Stimulated activated naive CD4-positive, alpha-beta T cell (primary cell): ENCODE measurements at places on chromosomes 11 and 22.

DNA sequence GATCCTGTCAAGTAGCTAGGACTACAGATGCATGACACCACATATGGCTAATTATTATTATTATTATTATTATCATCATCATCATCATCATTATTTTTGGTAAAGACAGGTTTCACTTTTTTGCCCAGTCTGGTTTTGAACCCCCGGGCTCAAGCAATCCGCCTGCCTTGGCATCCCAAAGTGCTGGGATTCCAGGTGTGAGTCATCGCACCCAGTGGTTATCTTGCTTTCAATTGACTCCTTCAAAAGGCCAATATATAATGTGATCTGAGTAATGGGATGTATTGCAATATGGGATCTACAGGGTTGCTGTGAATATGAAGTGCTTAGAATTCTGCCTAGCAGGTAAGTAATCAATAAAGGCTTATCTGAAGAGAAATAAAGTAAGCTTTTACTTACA lies 221.2 kb downstream of the SBF2 start:
- no peak for DNase-seq

GRCh38 chr11:120188811-120189455 lies 21.9 kb upstream of the OAF start:
- no peak for DNase-seq

- no peak for DNase-seq
Observed at GRCh38 chr11:8056810-8057463, 24.1 kb upstream of the TUB start.

- DNase-seq, result no peak
Observed at GRCh38 chr11:13073119-13073981, 64.2 kb downstream of the RASSF10 start.

GRCh38 chr11:119237515-119237914 lies 31.4 kb downstream of the CBL start:
- no peak for DNase-seq

DNA sequence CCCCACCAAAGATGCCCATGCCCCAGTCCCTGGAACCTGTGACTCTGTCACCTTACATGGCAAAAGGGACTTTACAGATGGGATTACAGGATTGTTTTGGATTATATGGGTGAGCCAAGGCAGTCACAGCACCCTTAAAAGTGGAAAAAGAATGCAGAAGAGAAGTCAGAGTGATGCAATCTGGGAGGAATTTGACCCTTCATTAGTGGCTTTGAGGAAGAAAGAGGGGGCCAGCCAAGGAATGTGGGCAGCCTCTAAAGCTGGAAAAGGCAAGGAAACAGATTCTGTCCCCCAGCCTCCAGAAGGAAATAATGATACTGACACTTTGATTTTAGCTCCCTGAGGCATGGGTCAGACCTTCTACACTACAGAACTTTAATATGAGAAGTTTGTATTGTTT lies 257.3 kb upstream of the ISX start:
- DNase-seq, result no peak

GRCh38 chr11:68506908-68507307 lies 46.4 kb downstream of the PPP6R3 start:
- no peak for DNase-seq

GRCh38 chr22:48802576-48802975 lies 1025.1 kb downstream of the BRD1 start:
- DNase-seq, result no peak

- no peak for DNase-seq
Observed at GRCh38 chr11:2998073-2998850, 6.1 kb upstream of the NAP1L4 start.

DNA sequence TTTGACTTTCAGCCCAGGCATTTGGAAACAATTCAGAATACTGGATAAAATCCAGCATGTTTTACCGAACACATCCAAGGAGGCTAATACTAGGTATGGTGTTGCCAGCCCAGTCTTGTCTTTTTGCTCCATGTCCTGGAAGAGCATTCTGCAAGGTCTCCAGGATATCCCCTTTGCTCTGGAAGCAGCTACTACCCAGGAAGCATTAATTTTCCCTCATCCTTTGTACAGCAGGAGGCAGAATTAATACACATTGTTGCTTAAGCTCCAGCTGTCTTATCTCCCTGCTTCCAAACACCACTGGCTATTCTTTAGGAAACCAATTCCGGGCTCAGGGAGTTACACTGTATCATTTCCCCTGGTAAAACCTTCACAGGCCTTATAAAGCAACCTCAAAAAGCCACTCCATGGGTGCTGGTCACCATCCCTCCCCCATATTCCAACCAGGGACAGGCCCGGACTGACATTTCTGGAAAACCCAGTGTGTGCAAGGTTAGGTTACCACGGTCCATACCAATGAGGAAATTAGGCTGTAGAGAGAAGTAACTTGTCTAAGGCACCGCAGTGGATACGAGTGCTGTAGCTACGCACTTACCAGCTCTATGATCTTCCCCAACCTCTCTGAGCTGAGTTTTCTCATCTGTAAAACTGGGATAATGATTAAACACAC lies 1.5 kb upstream of the UBASH3B start:
- DNase-seq, result no peak

- no peak for DNase-seq
Observed at GRCh38 chr11:15889363-15890030, 466.8 kb downstream of the SOX6 start.

- DNase-seq, result no peak
Observed at GRCh38 chr11:68312117-68312779, at the start of gene LRP5. Gene LRP5 (plus strand): TSS chr11:68312591. CDS start chr11:68312715, 124 bp downstream.

- DNase-seq, result no peak
Observed at GRCh38 chr11:68978931-68979594, 1.7 kb downstream of the MRGPRD start.

DNA sequence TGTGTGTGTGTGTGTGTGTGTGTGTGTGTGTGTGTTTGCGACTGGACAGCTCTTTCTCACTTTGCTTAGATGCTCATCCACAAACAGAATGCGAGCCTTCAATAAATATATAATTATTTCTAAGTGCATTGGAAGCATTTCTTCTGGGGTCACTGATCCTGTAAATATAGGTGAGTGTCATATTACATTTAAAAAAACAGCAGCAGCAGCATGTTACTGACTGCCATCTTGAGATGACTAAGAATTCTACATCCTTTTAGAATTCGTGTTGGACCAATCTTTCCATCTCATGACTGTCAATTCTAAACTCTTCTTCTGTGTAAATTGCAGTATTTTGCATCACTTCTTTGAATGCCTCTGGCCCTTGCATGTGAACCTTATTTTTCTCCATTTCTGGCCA lies 238.0 kb upstream of the DDI1 start:
- no peak for DNase-seq

- DNase-seq, result no peak
Observed at GRCh38 chr22:35316751-35317150, 17.1 kb downstream of the TOM1 start.

DNA sequence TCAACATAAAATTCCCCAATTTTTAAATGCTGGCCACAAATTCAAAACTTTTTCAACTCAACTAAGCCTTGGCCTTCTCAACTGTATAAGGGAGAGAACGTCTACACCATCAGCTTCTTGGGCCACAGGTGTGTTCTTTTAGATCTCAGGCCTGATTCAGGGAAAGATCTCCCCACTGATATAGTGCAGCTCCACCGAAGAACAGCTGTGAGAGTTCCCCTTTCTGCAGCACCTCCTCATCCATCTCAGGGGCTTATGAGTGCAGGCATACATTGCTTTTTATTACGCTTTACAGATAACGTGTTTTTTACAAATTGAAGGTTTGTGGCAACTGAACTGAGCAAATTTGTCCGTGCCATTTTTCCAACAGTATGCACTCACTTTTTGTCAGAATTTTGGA lies 8.0 kb upstream of the CD82 start:
- no peak for DNase-seq

DNA sequence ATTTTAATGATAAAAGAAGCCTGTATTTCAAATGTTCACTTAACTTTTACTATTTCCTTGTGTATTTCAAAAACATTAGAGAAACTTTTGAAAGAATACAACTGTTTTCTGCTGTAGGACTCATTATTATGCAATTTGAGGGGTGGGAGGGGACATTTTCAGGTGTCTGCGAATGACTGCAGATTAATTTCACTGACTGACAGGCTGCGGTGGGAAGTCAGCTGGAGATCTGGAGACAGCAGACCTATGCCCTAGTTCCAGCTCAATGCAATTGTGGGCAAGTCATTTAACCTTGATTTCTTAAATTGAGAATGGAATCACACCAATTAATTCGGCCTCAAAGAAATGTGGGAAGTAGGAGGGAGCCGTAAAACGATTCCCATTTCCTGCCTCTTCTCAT lies 128.7 kb downstream of the ARL14EP start:
- DNase-seq, result no peak

- DNase-seq, result no peak
Observed at GRCh38 chr11:45907911-45908370, 870 bp upstream of the FREY1 start.

- DNase-seq, result no peak
Observed at GRCh38 chr11:76628408-76628947, 42.1 kb downstream of the LRRC32 start.
